ACHN (cell line): ENCODE measurements at places on chromosomes 16 and 17.

GRCh38 chr17:59761385-59762048 is 54.1 kb downstream of the VMP1 start:
- peak; percentile 42 for DNase-seq

- DNase-seq: no peak
These were observed 70.9 kb downstream of the GNAO1 start for GRCh38 chr16:56262148-56262547.

DNA sequence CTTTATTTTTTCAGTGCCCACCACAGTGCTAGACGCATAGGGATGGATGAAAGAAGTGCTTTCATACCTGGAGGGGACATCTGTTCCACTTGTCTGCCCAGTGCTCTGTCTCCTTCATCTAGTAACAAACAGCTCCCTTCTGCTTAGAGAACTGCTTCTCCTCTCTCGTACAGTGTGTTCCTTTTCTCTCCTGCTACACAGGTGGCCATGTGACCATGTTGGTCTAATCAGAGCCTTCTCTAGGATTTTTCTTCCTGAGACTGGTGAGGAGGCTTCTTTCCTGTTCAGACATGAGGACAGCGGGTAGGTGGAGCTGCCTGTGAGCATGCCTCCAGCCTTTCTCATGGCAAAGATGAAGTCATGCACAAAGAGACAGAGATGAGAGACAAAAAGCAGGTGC is 182.7 kb downstream of the TMEM132E start:
- no peak for DNase-seq

DNA sequence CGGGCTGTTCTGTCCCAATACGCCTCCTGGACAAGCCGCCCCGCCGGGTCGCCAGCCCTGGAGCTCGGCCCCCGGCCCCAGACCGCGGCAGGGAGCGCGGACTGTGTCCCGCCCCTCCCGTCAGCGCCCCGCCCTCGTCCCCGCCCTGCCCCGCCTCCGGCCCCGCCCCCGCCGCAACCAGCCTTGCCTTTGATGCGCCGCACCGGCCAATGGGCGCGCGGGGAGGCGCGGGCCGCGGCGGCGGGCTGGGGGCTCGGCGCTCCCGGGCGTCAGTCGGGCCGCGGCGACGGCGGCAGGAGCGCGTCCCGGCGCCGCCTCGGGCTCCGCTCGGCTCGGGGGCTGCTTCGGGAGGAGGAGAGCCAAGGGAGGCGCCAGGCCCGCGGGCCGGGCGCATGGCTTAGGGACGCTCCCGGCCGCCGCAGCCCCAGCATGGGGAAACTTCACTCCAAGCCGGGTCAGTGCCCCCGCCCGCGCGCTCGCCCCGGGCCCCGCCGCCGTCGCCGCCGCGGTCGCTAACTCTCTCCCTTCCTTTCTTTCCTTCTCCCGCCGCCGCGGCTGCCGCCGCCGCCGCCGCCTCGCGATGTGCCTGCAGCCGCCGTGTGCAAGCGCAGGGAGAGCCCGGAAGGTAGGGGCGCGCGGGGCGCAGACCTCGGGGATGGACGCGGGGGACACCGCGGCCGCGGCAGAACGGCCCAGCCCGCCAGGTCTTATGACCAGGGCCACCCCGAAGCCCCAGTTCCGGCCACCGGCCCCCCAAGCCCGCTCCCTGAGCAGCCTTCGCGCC is at the start of gene NKD1:
Gene NKD1, plus strand, starts transcription at position 272 of the 784 bp plus-strand sequence. Its CDS starts 158 bp downstream, at position 430.
- DNase-seq: peak; percentile 54

GRCh38 chr16:48526958-48527331 is 83.0 kb downstream of the N4BP1 start:
- DNase-seq: no peak

DNA sequence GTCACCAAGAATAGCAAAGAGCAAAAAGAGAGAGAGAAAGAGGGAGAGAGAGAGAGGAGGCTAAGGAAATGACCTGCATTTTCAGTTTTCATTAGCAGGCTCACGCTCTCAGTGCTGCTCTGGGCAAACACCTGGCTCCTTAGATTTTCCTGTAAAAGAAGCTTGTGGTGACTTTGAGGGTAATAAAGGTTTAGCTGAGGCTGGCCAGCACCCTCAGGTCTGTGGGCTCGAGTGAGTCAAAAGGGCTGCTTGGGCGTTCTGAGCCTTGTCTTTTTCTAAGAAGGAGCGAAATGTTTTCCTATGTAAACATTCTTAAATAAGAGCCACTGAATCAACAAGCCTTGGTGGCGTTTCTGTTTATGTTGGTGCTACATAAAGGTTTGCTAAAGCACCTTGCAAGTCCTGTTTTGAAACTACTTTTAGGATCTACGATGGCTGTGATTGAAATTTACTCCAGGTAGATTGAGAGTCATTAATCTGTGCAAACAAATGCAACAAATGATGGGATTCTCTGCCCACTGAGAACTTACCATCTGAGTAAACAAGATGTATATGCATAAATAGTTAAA is 38.8 kb downstream of the SHISA6 start:
- DNase-seq: no peak

- peak; percentile 57 for DNase-seq
These were observed 1.1 kb upstream of the SLC43A2 start for GRCh38 chr17:1629504-1630310.
